Foreskin keratinocyte (primary cell): ENCODE measurements at places on chromosomes 7 and 10. TPM values are rescaled to one million over a fixed set of nuclear protein-coding genes. Genes with fewer than 3 reads are reported as not detected.

PNLIPRP3 gene
- 13.4 and 23.5 TPM in 2 replicates for total RNA-seq

PRPS1L1 gene
- not detected in 2 replicates for total RNA-seq

UBE2D4 gene
- total RNA-seq: 8.0 and 8.8 TPM in 2 replicates

GPR15LG gene
- total RNA-seq: 0.32 TPM in 1 of 2 replicates, not detected in the other

IL6 gene
- 0.28 TPM in 1 of 2 replicates, not detected in the other for total RNA-seq

HYCC1 gene
- 53.0 and 54.6 TPM in 2 replicates for total RNA-seq

ADRB1 gene
- total RNA-seq: 0.41 and 0.53 TPM in 2 replicates

AQP1 gene
- total RNA-seq: not detected in 2 replicates

GPER1 gene
- total RNA-seq: 0.07 TPM in 1 of 2 replicates, not detected in the other

ACTR3C gene
- total RNA-seq: 2.8 and 2.9 TPM in 2 replicates

LEP gene
- total RNA-seq: not detected in 2 replicates

EIF5AL1 gene
- total RNA-seq: 0.31 and 0.42 TPM in 2 replicates

PLEKHS1 gene
- total RNA-seq: not detected in 2 replicates

CFAP69 gene
- 0.28 and 0.95 TPM in 2 replicates for total RNA-seq

DOCK4 gene
- total RNA-seq: 37.2 and 43.1 TPM in 2 replicates

ACBD7 gene
- 0.07 and 0.20 TPM in 2 replicates for total RNA-seq

FBXL13 gene
- 0.17 and 0.35 TPM in 2 replicates for total RNA-seq

SCD gene
- 1,312 and 1,467 TPM in 2 replicates for total RNA-seq

CCDC172 gene
- not detected in 2 replicates for total RNA-seq

CYP26C1 gene
- total RNA-seq: not detected in 2 replicates
